ENCODE measurements at places on chromosomes 13 and 19.

- no peak for DNase-seq
Measured at GRCh38 chr13:76116751-76117360, 480.7 kb downstream of the LMO7 start.

DNA sequence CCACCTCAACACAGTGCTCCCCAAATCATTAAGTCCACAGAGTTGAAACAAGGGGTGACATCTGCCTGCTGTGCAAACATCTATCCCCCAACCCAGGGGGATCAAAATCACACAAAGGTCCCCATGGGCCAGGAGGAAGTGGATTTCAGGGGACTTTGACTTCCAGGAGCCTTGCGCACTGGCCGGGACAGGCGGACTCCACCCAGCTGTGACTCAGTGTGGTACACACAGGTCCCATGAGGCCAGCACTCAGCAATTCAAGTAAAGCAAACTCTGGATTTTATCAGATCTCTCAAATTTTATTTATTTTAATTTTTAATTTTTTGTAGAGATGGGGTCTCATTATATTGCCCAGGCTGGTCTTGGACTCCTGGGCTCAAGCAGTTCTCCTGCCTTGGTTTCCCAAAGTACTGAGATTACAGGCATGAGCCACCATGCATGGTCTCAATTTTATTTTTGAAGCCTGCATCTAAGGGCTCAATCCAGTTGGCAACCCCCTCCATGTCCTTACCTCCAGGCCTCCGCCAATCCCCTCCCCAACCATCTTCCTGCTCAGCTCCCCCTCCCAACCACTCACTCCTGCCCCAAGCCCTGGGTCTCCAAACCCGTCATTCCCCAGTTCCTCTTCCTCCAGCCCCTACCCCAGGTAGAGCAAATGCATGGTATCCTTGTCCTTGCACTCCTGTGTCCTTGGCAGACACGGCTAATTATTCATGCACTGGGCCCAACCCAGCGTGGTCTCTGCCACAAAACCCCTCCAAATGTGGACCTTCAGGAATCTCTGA, 18.2 kb downstream of the ARHGAP33 start:
- no peak for DNase-seq

DNA sequence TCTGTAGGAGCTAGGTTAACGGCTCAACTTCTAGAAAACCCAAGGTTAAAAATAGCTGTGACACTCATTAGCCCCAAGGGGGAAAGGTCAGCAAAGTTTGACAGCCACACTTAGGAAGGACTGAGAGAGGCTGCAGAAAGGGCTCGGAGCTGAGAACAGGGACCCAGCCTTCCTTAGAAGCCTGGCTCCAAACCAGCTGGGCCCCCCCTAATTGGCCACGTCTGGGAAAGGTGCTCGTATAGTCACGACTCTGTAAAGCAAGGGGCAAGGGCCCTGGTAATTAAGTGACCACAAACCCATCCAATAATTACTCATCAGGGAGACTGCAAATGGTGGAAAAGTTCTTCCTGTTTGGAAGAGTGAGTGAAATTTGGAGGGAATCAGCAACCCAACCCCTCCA, 90.5 kb downstream of the RNASEH2B start:
- DNase-seq = peak; percentile 89

DNA sequence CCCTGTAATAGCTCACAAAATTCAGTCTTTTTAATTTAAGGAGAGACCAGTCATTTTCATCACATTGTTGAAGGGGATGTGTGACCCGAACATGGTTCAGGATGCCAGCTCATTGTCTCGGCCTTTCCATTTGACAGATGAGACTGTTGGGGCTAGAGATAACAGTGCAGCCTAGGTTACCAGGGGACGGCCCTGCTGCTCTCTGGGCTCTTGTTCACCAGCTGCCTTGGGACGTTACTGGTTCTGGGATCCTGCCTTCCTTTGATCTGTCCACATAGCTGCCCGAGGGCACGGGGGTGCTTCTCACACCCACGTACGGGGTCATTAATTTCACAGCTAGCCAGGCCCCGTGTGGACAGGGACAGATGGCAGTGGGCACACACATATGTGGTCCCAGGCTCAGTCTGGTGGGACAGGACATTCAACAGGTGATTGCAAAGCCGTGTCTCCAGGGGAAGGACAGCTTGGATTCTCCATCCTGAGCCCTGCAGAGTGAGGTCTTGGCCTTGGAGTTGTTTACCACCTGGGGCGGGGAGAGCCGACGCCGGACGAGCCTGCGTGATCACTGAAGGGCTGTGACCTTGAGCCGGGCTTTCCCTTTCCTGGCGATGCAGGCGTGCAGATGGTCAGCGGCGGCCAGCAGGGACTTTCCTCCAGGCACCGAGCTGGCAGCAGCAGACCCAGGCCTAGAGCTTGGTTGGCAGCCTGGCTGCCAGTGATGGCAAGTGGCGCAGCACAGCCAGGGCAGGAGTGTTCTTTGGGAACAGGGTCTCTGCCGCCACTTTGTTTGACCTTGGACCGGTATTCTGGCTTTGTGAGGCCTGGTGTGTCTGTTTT, 26.7 kb upstream of the NPAS1 start:
- DNase-seq = no peak

DNA sequence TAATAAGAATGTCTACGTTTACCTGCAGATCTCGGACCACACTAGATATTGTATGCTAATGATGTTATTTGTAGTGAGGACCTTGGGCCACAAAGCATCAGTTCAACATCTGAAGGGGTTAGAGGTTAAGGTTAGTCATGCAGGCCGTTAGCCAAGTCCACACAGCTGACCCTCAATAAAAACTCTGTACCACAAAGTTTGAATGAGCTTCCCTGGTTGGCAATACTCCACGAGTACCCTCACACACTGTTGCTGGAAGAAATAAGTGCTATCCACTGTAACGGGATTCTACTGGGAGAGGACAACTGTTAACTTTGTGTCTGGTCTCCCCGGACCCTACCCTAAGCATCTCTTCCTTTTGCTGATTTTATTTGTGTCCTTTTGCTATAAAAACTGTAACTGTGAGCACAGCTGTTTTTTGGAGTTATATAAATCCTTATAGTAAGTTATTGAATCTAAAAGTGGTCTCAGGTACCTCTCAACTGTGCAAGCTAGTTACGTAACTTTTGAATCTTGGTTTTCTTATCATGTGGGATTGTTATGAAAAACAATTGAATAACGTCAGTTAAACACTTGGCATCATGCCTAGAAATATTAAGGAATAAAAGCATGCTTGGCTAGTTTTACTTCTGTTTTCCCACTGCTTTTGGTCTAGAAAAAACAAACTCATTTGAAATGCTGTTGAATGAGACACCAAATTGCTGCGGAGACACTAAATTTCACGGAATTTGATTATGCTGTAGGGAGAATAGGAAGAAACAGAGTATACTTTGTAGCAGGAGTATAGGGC, 181.5 kb downstream of the DNAJC3 start:
- no peak for DNase-seq

- no peak for DNase-seq
Measured at GRCh38 chr19:14164724-14165493, 28.5 kb upstream of the ASF1B start.

DNA sequence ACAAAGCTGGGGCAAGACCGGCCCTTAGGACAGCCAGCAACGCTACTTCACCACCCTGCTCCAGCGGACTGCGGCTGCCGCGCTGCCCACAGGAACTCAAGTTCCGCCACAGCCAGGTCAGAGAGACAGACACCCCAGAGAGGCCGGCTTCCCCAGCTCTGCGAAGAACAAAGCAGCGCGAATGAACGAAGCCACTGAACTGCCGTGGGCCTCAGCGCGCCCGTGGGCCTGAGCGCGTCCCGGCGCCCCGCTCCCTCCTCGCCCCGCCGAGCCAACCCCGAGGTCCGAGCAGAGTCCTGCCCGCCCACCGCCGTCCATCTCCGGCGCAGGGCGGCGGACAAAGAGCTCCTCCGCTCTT, 158.4 kb downstream of the RNF17 start:
- DNase-seq = no peak

- peak; percentile 46 for DNase-seq
Measured at GRCh38 chr19:42420055-42420544, 7.1 kb downstream of the LIPE start.

- DNase-seq = no peak
Measured at GRCh38 chr19:53294786-53295441, 27.4 kb upstream of the VN1R4 start.

- no peak for DNase-seq
Measured at GRCh38 chr13:30776661-30777060, 41.3 kb downstream of the ALOX5AP start.

DNA sequence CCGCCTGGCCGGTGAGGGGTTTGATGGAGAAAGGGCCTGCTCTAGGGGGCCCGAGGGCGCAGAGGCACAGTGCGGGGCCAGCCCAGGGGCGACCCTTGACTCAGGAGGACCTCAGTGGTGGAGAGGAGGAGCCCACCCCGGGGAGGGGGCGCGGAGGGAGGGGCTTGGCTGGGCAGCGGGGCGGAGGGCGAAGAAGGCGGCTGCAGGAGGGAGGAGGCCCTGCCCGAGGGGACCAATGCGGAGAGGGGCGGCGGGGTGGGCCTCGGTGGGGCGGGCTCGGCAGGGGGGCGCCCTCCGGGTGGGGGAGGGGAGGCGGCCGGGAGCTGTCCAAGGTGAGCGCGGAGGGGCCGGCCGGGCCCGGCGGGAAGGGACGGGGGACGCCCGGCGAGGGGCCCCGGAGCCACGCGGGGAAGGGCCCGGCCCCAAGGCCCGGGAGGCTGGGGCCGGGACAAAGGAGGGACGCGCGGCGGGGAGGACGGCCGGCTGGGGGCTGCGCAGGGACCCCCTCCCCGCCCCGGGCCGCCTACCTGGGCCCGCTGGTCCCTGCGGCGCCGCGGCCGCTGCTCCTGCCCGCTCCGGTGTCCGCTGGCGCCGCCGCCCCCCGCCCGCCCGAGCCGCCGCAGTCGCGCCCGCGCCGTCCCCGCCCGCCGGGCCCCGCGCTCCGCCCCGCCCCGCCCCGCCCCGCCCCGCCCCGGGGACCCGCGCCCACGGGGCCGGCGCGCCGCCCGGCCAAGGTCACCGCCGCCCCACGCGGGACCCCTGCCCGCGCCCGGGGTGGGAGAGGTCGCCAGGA, at the start of gene DIRAS1:
TSS of gene DIRAS1 (minus strand) at position 596 of the 793 bp plus-strand sequence. CDS start 3,566 bp downstream, outside the sequence.
- DNase-seq = peak; percentile 52

DNA sequence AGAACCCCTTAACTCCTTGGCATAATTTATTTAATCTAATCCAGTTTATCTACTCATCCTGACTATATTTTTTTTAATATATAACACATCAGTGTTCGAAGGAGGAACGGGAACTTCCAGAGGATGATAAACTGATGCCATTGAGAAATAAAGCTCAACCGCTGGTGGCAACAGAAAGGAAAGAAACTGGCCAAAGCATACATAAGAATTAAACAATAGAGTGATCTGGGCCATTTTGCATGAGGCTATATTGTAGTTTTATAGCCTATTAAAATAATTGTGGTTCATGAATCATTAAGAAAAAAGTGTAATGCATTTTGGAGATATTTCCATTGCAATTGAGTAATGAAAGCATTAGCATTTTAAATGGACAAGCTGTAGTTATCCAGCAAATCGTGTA, 94.2 kb downstream of the FRY start:
- no peak for DNase-seq

DNA sequence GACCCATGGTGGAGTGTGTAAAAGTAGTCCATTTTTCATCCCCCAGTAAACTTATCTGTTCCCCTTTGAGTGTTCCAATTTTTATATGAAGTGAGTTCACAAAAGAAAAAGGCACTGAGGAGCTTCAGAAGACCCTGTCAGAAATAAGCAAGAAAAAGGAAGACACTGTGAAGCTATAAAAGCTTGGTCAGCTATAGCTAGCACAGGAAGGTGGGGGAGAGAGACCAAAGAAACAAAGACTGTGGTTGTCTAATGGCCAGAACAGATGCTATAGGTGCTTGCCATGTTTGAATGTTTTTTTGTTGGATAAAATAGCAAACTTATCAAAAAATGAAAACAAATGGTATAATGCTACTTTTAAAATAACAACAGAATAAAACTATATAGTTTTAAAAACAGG, 46.5 kb downstream of the RCBTB2 start:
- no peak for DNase-seq

DNA sequence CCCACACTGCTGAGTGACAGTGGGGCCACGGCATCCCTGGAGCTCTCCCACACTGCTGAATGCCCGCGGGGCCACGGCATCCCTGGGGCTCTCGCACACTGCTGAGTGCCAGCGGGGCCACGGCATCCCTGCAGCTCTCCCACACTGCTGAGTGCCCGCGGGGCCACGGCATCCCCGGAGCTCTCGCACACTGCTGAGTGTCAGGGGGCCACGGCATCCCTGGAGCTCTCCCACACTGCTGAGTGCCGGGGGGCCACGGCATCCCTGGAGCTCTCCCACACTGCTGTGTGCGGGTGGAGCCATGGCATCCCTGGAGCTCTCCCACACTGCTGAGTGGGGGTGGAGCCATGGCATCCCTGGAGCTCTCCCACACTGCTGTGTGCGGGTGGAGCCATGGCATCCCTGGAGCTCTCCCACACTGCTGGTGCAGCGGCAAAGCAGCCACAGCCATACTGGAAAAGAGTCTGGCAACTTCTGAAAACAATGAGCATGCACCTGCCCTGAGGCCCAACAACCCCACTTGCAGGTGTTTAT, 8.6 kb downstream of the TUBGCP3 start:
- DNase-seq = no peak

GRCh38 chr13:99988529-99989275, 7.1 kb downstream of the ZIC2 start:
- no peak for DNase-seq

GRCh38 chr13:73000027-73000674, 58.7 kb upstream of the KLF5 start:
- peak; percentile 58 for DNase-seq

GRCh38 chr13:78652651-78653050, 6.3 kb downstream of the OBI1 start:
- no peak for DNase-seq

GRCh38 chr19:17138937-17139598, 63.5 kb downstream of the MYO9B start:
- no peak for DNase-seq

DNA sequence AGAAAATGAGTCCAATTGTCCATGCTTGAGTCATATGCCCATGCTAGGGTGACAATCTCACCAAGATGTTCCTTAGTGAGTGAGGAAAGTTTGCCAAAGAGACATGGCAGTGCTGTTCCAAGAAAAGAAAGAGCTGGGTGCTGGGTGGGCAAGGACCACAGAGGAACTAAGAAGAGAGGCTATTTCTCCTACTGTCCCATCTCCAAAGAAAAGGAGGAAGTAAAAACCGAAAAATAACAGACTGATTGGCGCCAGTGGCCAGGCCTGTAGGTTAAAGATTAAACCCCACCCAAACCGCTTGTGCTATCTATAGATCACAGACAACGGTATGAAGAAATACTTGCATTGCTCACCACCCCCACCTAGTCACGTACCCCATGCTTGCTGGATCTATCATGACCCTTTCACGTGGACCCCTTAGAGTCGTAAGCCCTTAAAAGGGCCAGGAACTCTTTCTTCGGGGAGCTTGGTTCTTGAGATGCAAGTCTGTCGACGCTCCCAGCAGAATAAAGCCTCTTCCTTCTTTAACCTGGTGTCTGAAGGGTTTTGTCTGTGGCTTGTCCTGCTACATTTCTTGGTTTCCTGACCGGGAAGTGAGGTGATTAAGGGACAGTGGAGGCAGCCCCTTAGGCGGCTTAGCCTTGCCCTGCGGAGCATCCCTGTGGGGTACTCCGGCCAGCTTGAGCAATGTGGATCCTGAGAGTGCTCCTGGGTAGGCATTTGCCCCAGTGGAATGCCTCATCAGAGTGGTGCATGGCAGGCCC, 606.5 kb downstream of the UQCRFS1 start:
- DNase-seq = no peak

GRCh38 chr13:24184882-24185281, 24.4 kb downstream of the SPATA13 start:
- DNase-seq = no peak

GRCh38 chr19:13817018-13817614, 21.9 kb downstream of the ZSWIM4 start:
- peak; percentile 95 for DNase-seq

GRCh38 chr13:58207501-58207900, 576.0 kb downstream of the PCDH17 start:
- no peak for DNase-seq

Measured in NCI-H69 (cell line).